Hematopoietic multipotent progenitor cell treated with erythropoietin and hydrocortisone succinate and interleukin-3 and kit ligand, for 6 days (in vitro differentiated cells): ENCODE measurements at places on chromosomes 5 and 9.

- DNase-seq = no peak
Observed at GRCh38 chr5:118326481-118327045, 661.8 kb downstream of the DTWD2 start.

GRCh38 chr5:42927730-42928129, 112.4 kb downstream of the ANXA2R start:
- no peak for DNase-seq

GRCh38 chr5:92580814-92581213, 1000.2 kb downstream of the NR2F1-AS1 start:
- DNase-seq = no peak

DNA sequence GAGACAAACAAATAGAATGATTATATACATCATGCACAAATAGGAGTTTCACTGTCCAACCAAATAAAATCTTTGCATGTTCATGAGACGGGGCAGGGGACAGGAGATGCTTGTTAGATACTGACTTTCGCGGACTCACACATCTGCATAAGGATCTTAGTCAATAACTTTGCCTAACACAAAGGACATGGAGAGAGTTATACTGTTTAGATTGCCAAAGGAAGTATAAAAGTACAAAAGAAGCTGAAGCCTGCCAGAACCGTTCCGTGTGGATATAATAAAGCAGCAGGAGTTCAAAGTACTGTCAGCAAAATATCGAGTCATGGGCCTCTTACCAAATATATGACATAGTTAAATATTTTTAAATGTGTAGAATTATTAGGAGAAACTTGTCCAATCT, 1148.4 kb downstream of the EFNA5 start:
- no peak for DNase-seq

DNA sequence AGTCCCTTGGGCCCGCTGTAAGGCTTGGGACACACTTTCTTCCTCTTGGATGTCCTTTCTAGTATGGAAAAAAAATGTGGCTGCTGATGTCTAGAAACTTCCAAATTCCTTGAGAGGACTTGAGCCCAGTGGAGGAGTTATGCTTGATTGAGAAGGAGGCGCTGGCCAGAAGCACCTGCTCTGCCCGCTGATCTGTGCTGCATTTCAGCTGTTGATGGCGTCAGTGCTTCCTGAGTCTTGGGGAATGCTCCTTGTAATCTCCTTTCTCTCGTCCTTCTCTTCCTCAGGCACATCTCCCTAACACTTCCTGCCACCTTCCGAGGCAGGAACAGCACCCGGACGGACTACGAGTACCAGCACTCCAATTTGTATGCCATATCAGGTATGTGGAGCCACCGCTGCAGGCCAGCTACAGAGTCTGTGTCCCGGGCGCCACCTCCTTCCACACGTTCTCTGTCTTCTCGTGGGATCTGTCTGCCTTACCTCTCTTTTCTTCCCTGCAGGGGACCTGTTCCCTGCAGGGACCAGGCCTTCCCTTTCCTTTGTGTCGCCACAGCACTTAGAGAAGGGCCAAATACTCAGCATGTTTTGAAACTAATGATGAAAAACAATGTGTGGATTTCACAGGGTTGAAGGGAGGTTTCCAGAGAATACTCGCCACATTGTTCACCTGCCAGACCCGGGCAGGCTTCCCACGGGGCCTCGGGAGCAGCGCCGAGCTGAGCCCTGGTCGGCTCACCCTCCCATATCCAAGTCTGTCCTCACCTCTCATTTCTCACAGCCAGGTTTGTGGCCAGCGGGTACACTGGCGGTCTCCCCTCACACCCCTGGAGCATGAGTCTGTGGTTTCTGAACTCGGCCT, 95.2 kb downstream of the MVB12B start:
- DNase-seq = no peak

DNA sequence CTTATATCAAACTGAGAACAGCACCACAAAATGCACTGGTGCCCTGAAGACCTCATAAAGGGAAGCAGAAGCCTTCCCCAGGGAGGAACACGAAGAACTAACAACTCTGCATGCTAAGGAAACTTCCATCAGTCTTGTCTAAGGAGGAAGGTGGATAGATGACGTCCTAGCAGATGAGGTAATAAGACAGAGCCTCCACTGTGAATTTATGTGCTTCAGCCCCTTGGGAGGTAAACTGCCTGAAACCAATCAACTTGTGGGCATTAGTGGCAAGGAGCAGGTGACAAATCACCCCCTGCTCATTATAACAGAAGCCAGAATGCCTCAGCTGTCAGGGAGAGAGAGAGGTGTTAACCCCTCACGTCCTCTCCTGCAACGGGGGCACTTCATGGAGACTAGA, 48.9 kb upstream of the SPIN1 start:
- DNase-seq = no peak
